ENCODE measurements at places on chromosomes 4 and X. TPM values are rescaled to one million over a fixed set of nuclear protein-coding genes. Genes with fewer than 3 reads are reported as not detected.

DNA sequence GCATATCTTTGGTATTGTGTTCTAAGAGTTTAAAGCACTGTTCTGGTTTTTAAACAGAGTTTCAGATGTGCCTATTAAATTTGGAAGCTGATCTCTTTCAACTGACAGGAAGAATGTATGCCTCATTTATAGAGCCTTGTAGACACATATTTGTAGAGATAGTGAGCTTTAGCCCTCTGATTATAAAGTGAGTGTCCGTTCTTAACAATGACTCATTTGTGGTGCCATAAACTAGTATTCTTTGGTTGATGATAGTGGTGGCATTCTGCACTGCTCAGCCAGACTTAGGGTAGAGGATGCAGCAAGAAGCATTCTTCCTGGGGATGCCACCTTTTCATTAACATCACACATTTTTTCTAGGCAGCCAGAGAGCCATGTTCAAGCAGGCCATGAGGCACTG, 121.7 kb downstream of the TLL1 start:
- no peak for DNase-seq

GRCh38 chr4:8143392-8144140, 15.0 kb downstream of the ABLIM2 start:
- DNase-seq, result no peak

- DNase-seq, result no peak
Measured at GRCh38 chrX:86887341-86887740, 630.3 kb upstream of the KLHL4 start.

GRCh38 chr4:91958596-91958995, 345.2 kb upstream of the GRID2 start:
- DNase-seq, result no peak

- DNase-seq, result no peak
Measured at GRCh38 chr4:2385516-2385915, 32.9 kb downstream of the ZFYVE28 start.

DNA sequence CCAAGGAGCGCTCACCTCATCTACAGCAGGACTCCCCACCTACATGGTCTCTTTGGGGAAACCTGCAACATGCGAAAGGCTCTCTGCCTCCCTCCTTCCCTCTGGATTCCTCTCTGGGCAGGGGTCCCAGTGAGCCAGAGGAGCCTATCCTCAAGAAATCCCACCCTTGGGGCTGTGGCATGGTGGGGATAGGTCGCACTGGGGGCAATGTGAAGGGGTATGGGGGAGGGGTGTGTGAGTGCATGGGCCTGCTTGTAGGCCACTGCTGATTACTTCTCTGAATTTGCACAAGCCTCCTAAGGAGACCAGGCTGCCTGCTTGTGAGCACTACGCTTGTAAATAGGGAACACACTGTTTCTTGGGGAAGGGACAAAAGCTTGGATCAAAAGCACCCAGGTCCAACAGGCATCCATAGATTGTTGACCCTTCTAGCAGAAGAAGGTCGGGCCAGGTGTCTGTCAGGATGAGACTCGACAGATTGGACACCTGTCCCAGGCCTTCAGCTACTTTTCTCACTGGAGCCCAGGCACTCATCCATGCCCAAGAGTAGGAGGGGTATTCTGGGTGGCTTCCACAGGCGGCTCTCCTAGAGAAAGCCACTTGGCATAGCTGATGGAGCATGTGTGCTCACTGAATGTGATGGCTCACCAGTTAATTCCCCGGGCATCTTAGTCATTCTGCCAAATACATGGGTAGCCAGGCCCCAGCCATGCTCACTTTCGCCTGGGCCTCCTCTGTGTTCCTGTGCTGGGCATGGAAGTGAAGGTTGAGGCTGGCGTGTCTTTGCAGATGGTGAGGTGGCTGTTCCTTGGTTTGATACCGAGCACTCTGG, 75.0 kb downstream of the NBDY start:
- peak; percentile 4 for DNase-seq

The SPANXN1 gene
- not detected for total RNA-seq

DNA sequence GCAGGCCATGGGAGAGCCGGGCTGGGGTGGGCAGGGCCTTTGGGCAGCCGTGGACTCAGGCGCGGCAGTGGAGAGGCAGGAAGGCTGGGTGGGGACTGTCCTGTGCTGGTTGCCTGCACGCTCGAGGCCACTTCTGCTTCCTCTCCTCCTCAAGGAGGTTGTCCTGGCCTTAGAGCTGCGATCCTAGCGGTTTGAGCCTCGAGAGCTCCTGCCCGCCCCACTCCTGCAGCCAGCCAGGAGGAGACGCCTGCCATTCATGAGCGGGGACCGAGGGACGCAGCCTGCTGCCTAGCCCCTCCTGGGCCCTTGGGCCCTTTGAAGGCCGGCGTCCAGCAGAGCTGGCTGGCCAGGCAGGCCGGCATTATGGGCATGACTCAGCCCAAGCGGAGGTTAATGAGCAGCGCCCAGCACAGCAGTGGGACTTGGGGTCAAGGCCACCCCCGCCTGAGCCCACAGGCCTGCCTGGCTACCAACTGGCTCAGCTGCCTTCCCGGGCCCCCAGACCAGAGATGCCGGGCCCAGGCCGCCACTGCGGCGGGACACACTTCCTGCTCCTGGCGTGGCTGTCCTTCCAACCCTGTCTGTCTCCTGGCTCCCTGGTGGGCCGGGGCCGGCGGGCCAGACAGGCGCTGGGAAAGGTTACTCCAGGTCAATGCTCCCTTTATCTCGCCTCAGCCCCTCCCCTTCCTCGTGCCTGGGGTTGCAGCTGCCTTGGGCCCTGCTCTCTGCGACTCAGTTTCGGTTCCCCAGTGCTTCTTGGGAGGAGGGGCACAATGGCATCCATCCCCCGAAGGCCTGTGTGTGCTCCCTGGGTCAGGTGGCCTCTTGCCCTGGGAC, 1.8 kb downstream of the ABCD1 start:
- peak; percentile 71 for DNase-seq

The TRIM60 gene
- total RNA-seq, result not detected

The PCGF3 gene
- total RNA-seq, result 56.5 TPM

The CCSER1 gene
- total RNA-seq, result 54.6 TPM

GRCh38 chrX:30904632-30905031, 15.6 kb upstream of the TAB3 start:
- no peak for DNase-seq

The POF1B gene
- 102 TPM for total RNA-seq

DNA sequence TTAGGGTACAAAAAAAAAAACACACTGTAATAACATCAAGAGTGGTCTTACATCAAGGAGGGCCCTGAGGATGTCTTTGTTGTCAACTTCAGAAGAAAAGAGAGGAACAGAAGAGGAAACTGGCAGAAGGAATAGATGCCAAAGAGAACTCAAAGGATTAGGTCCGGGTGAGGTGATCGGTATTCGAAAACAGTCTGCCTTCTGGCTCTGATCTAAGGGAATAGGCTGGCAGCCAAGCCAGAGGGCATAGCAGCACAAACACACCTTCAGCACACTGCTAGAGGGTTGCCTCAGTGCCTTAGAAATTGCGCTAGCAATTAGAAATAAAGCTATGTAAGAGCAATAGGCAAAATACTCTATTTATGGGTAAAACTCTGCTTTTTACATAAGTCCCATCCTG, 91.4 kb upstream of the TTC29 start:
- no peak for DNase-seq

The SSX4B gene
- total RNA-seq, result not detected

DNA sequence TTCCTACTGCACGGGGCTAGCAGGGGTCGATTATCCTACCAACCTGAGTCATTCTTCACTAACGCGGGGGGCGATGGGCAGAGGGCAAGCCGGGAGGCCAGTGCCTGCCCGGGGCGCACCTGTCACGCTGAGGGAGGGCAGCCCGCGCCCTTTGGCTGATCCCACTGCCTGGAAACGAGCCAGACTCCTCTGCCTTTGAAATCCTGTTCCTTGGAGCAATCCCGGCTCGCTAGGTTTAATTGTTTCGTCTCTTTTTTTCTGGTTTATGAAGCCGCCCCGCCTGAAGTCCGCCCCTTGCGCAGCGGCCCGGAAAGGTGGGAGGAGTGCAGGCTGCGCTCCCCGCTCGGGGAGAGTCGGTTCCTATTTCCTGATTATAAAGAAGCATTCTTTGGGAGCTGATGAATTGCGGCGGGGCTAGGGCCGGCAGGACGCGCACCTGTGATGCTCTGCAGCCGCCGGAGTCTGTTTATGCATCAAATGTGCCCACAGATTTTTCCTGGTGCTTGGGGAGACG, 484.2 kb downstream of the BCOR start:
- peak; percentile 51 for DNase-seq

Data from transverse colon (tissue), 4 donors.